Right forelimb (tissue), 1 donor: ENCODE measurements at places on chromosomes 16 and 17.
A peak's percentile ranks its signal among the peaks of the same experiment; 100 is the strongest.

DNA sequence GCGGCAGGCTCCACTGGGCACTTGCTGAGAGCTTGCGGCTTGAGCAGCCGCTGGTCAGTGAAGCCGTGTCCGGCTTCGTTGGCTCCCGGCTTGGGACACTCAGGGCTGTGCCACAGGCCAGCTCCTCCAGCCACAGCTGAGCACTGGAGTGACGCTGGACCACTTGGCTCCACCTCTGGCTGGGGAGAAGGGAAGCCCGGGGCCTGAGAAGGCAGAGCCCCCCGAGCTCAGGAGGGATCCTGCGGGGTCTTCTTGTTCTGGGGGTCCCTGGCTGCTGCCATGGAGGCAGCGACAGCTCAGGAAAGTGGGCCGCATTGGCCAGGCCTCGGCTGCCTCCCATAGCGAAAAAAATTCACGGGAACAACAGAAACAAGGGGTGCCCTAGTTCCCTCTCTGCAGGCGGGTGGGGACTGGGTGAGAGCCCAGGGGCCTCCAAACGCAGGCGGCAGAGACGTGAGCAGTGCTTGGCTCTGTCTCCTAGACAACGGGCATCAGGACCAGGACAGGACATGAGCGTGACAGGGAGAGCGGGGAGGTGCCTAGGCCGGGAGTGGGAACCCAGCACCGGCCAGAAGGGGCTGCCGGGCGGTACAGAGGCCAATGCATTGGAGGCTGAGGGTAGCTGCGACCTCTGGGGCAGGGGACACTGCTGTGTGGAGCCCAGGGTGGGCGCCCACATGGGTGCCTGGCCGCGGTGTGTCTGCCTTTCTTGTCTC is 37.7 kb downstream of the SLC7A5 start:
- no peak for DNase-seq

DNA sequence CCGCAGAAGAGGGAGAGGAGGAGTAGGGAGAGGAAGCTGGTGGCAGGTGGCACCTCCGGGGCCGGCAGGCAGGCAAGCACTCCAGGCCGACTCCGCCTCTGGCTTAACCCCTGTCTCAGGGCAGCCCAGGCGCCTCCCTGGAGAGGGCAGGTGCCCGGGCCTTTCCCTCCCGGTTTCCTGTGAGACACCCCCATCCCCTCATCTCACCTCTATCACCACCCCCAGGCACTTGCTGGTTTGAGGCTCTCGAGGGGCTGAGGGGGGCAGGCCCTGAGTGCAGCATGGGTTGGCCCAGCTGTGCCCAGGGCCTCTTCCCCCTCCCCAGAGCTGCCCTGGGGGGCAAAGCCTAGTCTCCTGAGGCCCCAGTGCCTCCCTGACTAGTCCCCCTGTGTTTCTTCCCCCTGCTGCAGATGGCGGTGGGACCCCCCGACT is 6.0 kb downstream of the DOC2A start:
- no peak for DNase-seq

DNA sequence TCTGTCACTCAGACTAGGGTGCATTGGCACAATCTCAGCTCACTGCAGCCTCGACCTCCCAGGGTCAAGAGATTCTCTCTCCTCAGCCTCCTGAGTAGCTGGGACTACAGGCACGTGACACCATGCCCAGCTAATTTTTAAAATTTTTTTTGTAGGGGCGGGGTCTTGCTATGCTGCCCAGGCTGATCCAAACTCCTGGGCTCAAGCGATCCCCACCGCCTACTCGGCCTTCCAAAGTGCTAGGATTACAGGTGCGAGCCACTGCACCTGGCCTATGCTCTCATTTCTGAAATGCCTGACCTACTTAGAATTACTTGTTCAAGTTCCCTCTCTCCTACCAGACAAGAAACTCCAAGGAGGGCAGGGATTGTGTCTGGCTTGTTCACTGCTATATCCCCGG is 5.1 kb upstream of the GP2 start:
- no peak for DNase-seq

DNA sequence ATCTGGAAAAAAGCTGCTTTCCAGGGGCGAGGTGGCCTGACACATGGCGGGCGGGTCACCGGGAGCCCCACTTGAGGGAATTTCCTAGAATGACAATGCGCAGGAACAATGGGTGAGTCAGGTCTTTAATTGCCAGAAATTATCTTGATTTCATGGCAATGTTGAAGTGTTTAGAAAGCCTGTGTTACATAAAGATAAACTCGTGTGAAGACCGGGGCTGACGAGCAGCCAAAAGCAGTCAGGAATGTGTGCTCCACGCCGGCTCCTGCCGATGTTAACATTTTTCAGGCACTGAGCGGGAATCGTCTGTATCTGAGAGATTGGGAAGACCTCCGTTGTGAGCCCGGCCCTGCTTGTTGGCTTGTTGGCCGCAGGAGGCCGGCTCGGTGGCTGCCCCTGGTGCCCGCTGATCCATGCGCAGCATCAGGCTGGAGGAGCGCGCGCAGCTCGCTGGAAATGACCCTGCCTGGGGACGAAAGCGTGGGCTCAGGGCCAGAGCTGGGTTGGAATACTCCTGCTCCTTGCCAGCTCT is 353.1 kb downstream of the FOXL1 start:
- peak; percentile 59 for DNase-seq

- peak; percentile 42 for DNase-seq
Measured at GRCh38 chr17:8038954-8039610, at the start of gene ALOX15B. Gene ALOX15B (plus strand): TSS chr17:8039059. CDS start chr17:8039156, 97 bp downstream.

DNA sequence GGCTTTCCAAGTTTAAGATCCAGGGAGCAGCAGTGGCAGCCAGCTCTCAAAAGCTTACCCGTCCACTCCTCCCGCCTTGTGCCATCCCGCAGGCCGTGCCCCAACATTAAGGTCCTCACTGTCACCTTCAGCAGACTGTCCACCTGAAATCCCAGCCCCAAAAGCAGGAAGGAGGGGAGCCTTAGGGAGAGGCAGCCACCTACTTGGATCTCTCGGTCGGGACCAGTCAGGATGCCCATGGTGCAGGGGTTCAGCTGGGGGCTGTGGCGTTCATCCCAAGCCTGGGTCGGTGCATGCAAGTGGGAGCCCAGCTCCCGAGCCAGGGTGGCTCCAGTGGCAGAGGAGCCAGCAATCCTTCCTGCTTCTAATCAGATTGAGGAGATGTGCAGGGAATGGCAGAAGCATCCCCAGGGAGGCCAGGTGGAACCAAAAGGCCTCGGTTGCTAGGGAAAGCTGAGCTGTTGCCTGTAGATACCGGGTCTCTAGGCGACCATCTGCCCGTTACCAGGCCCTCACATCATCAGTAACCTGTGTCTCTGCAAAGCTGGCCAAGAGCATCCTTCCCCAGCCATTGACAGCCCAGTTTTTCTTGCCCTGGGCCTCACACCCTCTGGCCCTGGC is 24.6 kb downstream of the CNGB1 start:
- DNase-seq = no peak

- no peak for DNase-seq
Measured at GRCh38 chr17:18626152-18626870, 17.9 kb downstream of the TBC1D28 start.
